SK-N-SH (cell line): ENCODE measurements at places on chromosomes 6 and 20. TPM values are rescaled to one million over a fixed set of nuclear protein-coding genes. Genes with fewer than 3 reads are reported as not detected.

GRCh38 chr6:35804996-35805736 lies at the start of gene LHFPL5:
TSS of gene LHFPL5 (plus strand) at chr6:35805352. CDS start at chr6:35805671, 319 bp downstream.
- no peaks in the 10 kb centered on the region for H3K27me3 ChIP-seq
- H3K36me3 ChIP-seq: no peaks in the 10 kb centered on the region
- H3K4me3 ChIP-seq: peak within 1 kb of the TSS; percentile 47
- no peaks in the 10 kb centered on the region for H3K4me1 ChIP-seq
- peak; percentile 95 for DNase-seq

DNA sequence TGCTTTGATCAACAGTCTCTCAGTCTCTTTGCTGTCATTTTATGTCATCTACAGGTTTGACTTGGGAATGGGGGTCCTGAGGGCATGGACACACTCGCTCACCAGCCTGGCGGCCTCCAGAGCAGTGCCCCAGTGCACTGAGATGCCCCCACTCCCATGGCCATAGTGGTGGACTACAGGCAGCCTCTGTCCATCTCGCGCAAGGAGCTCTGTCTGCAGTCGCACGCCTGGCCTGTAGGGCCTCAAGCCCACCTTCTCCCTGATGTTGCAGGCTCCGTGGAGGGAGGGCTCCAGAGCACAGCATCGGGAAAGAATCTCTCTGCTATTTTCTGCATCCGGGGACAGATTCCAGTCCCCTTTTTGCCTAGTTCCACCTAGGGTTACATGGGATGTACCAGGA lies 22.6 kb downstream of the DDO start:
- no peak overlapping the region for H3K27ac ChIP-seq
- H3K27me3 ChIP-seq: no peaks in the 10 kb centered on the region
- no peaks in the 10 kb centered on the region; the same call in 1 of the 2 replicates for H3K4me1 ChIP-seq

- no peaks in the 10 kb centered on the region for H3K4me1 ChIP-seq
- H3K27ac ChIP-seq: no peak overlapping the region
- H3K4me3 ChIP-seq: no peak overlapping the region
- H3K36me3 ChIP-seq: no peaks in the 10 kb centered on the region
- no peak for DNase-seq
- H3K27me3 ChIP-seq: no peaks in the 10 kb centered on the region
These were observed 266.2 kb upstream of the ZFP64 start for GRCh38 chr20:52457826-52458225.

DNA sequence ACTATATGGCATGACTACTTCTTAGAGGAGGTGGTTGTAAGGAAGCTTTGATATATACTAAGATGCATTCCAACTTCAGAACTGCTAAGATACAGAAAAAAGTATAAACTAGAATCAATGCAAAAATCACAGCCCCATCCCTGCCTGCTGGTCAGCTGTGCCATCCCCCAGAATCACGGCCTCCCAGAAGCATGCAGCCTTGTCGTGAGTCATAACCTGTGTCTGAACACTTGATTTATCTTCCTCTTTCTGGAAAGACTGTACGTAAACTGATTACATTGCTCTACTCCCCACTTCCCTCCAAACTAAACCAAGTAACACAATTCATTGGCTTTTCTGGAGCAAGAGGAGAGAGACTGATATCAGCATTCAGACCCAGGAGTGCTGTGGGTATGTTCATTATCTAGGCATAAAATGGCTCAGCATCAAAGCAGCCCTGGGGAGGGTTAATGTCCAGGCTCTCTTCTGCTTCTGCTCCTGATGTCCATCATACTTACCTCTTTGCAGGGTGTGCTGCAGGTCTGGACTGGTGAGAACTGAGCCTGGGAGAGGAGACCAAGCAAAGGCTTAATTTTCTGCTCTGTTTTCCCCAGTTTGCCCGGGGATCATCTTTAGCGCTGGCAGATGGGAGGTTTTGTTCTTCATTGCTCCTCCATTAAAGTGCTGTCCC lies 18.4 kb downstream of the SCP2D1 start:
- no peak overlapping the region for H3K4me3 ChIP-seq
- peaks cover 11% of the 10 kb centered on the region; the same call in 1 of the 2 replicates for H3K4me1 ChIP-seq
- H3K36me3 ChIP-seq: no peaks in the 10 kb centered on the region
- H3K27me3 ChIP-seq: no peaks in the 10 kb centered on the region

GRCh38 chr6:167574431-167575151 lies 249.7 kb downstream of the TTLL2 start:
- no peaks in the 10 kb centered on the region for H3K27me3 ChIP-seq
- H3K36me3 ChIP-seq: no peaks in the 10 kb centered on the region
- no peaks in the 10 kb centered on the region for H3K4me1 ChIP-seq
- no peak overlapping the region for H3K27ac ChIP-seq

GRCh38 chr6:110951986-110952794 lies 6.3 kb upstream of the GTF3C6 start:
- no peaks in the 10 kb centered on the region for H3K36me3 ChIP-seq
- H3K27me3 ChIP-seq: no peaks in the 10 kb centered on the region
- H3K27ac ChIP-seq: peak overlapping the region; percentile 53
- DNase-seq: no peak

BPIFB2 gene
- polyA plus RNA-seq: not detected in 2 replicates

FAM209A gene
- not detected in 2 replicates for polyA plus RNA-seq

DAAM2 gene
- 0.20 and 0.23 TPM in 2 replicates for polyA plus RNA-seq

- no peak overlapping the region for H3K27ac ChIP-seq
- no peak overlapping the region for H3K4me3 ChIP-seq
- no peaks in the 10 kb centered on the region for H3K27me3 ChIP-seq
- no peaks in the 10 kb centered on the region for H3K4me1 ChIP-seq
These were observed 144.4 kb upstream of the AKIRIN2 start for GRCh38 chr6:87846434-87846833.

- no peaks in the 10 kb centered on the region; the same call in 1 of the 2 replicates for H3K27me3 ChIP-seq
- no peaks in the 10 kb centered on the region for H3K4me1 ChIP-seq
- no peak overlapping the region for H3K27ac ChIP-seq
These were observed 152.2 kb downstream of the LINC00237 start for GRCh38 chr20:20953738-20954618.

HLA-B gene
- 18.7 and 18.9 TPM in 2 replicates for polyA plus RNA-seq

GPR6 gene
- not detected in 2 replicates for polyA plus RNA-seq

- H3K36me3 ChIP-seq: peaks cover 34% of the 10 kb centered on the region
- peaks cover 19% of the 10 kb centered on the region for H3K4me1 ChIP-seq
- peak; percentile 29 for DNase-seq
- peak overlapping the region; percentile 44 for H3K27ac ChIP-seq
- H3K4me3 ChIP-seq: no peak overlapping the region
These were observed 43.3 kb upstream of the DST start for GRCh38 chr6:56685994-56686393.
